ENCODE measurements at places on chromosomes 5 and 9.

DNA sequence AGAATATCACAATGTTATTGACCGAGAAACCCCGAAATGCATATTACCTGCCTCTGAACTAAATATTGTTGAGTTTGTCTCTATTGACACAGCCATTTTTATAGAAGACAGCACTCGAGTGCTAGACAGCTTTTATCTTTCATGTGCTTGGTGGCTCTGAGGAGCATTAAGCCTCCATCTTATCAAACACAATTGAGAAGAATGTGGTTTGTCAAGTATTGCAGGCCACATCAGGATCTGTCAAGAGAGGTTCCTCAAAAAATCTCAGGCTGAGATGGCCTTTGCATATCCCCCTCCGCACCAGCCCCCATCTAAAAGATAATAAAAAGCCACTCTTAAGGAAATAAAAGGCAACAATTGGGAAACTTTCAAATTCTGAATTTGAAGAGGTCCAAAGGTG is 284.8 kb downstream of the DENND1A start:
- no peak for DNase-seq

DNA sequence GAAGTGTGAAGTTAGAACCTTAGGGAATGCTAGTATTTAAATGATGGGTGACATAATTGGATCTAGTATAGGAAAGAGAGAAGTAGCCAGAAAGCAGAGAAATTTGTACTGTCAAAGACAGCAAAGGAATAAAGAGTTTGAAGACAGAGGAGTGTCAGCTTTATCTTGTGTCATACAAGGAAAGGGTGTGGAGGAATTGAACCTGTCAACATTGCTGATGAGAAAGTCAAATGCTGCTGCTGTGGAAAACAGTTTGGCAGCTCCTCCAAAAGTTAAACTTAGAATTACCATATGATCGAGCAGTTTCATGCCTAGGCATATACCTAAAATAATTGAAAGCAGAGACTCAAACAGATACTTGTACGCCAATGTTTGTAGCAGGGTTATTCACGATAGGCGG is 63.7 kb downstream of the DENND4C start:
- no peak for DNase-seq

DNA sequence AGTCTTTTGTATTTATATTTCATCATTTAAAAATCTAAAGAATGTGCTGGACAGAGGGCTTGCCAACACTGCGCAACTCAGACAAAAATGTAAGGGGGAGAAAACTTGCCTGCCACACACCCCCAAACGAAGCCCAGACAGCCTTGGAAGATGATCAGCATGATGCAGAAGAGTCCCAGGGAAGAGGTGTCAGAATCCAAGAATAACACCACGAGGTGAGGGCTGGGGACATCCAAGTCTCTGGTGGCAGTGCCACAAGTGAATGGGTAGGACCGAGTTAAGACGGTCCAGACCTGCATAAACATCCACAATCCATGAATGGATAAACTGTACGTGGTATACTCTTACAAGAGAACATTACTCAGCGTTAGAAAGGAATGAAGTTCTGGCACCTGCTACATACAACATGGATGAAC is 10.4 kb downstream of the EPB41L4B start:
- no peak for DNase-seq

DNA sequence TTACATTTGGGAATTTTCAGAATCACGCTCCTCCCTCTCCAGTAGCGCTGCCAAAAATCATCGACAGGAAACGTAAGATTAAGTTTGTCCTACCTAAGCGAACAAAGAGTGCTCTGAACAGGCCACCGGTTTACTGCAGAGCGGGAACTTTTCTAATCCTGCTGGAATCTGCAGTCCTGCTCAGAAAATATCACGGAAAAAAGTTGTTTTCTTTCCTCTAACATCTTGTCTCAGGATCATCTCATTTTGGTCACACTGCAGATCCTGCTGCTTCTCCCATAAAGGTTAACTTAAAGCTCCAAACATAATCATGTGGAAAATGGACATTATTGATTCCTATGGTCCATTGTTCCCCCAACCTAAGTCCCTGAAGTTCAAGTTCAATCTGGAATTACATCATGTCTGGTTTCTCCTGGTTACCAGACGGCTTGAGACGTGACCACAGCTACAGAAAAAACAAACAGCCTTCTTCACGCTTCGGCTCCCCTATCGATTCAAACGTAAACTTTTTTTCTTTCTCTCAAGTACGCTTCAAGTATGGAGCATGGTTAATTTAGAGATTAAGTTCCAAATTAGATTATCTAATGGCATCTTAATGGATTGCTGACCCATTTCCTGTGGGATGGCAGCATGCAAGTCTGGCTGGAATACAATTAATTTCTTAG is 217.6 kb downstream of the NFIB start:
- DNase-seq, result no peak

- no peak for DNase-seq
Observed at GRCh38 chr5:26872337-26872736, 166.0 kb downstream of the CDH9 start.

DNA sequence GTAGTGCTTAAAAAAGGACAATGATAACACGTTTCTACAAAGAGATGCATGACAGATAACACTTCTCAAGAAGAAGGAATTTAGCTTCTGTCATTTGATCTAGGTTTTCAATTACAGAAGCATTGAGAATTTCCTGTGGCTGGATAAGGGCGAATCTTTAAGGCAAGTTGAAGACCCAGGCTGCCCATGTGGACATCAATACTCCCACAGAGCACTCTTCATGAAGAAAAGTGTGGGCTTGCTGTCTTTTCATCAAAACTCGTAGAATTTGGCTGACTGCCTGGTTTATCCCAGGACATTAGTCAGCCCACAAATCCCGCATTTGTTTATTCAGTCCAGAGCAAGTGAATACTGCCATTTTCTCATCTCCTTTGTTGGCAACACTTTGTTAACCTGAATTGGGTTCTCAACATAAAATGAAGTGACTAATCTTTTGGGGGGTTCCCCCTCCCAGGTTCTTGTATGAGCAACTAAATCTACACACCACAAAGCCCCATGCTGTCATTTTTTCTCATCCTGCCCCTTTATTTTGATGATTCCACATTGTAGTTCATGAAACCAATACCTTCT is 43.4 kb upstream of the CDKN2B start:
- DNase-seq, result peak; percentile 32

DNA sequence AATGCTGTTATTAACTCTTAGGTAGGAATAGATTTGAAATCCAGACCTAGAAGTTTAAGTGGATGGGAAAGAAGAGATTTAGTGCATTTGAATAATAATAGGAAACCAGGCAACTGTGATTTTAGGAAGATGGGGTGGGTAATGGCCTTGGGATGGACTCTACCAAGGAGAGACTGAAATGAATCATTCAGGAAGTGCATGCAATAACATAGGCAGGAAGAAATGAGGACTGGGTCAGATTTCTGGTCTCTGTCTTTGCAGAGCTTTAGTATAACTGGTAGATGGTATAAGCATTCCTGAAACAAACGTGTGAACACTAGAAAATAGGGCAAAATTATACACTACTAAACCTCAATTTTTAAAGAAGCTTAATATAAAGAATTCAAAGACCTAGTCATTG is 274.4 kb upstream of the CLINT1 start:
- DNase-seq, result no peak

- DNase-seq, result no peak
Observed at GRCh38 chr5:76069061-76069735, 14.0 kb upstream of the SV2C start.

- DNase-seq, result no peak
Observed at GRCh38 chr5:147408980-147409379, 100.9 kb downstream of the DPYSL3 start.

- no peak for DNase-seq
Observed at GRCh38 chr9:4541281-4541680, 51.0 kb downstream of the SLC1A1 start.

- DNase-seq, result no peak
Observed at GRCh38 chr5:105953616-105954015, 1717.1 kb downstream of the EFNA5 start.

DNA sequence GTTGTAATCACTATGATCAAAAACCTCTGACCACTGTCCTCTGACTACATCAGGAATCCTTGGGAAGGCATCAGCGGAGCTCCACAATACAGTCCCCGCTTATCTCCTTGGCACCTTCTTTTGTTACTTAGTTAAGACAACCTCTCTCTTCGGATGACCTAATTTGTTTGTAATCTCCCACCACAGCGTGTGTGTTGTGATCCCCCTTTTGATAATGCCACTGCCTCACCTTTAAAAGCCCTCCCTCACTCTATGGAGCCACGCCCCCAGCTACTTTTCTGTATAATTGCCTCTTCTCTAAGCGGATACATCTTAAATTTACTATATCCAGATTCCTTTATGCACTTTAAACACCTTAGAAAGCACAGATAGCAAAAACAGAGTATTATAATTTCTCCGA is 35.9 kb downstream of the OR2Y1 start:
- no peak for DNase-seq
